ENCODE measurements at places on chromosomes 16 and 17.

DNA sequence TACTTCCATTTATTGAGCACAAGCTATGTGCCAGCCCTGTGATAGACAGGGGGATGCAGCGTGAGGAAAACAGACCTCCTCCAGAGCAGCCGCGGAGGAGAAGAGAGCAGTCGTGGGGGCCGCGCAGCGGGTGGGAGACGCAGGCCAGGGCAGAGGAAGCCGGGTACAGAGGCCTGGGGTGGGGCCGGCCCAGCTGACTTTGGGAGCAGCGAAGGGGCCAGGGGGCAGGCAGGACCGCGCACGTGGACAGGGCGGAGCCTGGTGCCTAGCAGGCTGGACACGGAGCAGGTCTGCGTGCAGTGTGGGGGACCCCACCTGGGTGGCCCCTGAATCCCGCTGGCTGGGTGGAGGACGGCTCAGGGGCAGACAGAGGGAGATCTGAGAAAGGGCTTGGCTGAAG, 46.2 kb downstream of the ZFPM1 start:
- DNase-seq: no peak

DNA sequence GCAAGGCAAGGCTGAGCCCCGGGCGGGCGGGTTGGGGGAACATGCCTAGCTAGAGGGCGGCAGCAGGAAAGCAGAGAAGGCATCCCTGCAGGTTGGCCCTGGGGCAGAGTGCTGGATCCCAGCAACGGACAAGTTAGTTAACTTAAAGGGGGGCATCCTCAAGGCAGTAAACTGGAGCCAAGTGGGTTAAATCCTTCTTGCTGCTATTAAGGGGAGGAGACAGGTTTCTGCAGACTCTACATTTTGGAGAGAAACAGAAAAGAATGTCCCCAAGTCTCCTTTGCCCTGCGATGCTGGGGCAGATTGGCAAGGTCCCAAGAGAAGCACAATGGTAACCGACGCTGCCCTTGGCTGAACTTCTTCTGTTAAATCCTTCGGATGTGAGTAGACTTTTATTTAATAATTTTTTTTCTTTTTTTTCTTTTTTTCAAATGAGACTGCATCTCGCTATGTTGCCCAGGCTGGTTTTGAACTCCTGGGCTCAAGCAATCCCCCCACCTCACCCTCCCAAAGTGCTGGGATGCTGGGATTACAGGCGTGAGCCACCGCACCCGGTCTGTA, 14.0 kb downstream of the ATP5PD start:
- no peak for DNase-seq

GRCh38 chr17:81898029-81898866, 3.8 kb upstream of the NPB start:
- DNase-seq: peak; percentile 78

GRCh38 chr16:81366316-81366932, 51.7 kb downstream of the GAN start:
- no peak for DNase-seq

DNA sequence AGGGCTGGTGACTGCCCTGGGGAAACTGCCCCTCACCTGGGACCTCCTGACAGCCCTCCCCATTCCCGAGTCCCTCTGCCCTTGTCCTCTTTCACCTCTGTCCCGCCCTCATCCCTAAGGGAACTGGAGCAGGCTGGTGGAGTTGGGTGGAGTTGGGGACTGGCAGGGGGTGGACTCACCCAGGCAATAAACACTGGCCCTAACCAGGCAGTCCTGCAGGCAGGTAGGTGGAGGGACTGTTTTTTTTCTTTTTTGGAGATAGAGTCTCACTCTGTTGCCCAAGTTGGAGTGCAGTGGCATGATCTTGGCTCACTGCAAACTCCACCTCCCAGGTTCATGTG, 11.7 kb downstream of the GCGR start:
- no peak for DNase-seq

GRCh38 chr16:56690420-56691122, 8.3 kb downstream of the MT1X start:
- no peak for DNase-seq

DNA sequence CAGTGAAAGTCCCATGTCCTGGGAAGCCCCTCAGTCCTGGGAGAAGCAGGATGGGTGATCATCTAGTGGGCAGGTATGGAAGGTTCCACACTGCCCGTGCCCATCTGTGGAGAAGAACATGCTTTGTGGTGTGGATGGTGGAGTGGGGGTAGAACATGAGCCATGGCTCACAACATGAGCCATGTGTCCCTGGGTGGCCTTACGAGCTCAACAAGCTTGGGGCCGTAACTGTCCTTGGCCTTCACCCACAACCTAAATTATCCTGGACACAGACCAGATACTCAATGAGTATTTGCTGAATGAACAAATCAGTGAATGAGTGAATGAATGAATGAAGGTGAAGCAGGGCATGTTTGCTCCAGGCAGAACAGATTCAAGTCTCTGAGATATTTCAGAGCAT, 13.5 kb downstream of the SOX8 start:
- no peak for DNase-seq

DNA sequence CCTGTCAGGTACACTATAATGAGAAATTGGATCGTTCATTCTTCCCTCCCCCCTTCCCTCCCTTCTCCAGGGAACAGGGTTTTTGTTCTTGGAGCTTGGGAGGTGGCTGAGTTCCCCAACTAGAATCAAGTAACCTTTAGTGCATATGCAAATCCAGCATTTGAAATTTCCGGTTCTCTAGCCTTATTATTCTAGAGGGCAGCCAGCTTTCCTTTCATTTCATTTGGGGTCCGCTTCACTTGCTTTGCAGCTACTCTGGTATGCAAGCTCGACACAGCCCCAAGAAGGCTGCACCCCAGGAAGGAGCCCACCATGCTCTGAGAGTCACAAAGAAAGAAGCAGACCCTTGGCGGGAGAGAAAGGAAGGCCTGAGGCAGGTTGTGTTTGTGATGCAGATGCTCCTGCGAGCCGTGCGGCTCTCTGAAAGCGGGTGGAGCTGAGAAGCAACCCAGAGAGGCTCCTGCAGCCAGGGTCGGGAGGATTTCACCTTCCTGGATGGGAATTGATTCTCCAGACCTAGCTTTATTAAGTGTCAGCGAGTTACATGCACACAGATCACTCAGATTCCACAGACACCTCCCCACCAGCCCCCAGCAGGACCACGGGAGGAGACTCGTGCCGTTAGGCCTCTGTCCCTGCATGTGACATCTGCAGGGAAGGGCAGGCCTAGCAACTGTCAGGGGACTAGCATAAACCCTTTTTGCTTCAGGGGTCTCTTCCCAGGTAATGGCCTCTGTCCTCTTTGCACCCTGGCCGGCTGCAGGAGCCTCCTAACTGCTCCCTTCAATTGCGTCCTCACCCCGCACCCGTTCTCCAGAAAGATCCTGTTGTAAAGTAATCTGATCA, 34.5 kb downstream of the PMM2 start:
- no peak for DNase-seq

DNA sequence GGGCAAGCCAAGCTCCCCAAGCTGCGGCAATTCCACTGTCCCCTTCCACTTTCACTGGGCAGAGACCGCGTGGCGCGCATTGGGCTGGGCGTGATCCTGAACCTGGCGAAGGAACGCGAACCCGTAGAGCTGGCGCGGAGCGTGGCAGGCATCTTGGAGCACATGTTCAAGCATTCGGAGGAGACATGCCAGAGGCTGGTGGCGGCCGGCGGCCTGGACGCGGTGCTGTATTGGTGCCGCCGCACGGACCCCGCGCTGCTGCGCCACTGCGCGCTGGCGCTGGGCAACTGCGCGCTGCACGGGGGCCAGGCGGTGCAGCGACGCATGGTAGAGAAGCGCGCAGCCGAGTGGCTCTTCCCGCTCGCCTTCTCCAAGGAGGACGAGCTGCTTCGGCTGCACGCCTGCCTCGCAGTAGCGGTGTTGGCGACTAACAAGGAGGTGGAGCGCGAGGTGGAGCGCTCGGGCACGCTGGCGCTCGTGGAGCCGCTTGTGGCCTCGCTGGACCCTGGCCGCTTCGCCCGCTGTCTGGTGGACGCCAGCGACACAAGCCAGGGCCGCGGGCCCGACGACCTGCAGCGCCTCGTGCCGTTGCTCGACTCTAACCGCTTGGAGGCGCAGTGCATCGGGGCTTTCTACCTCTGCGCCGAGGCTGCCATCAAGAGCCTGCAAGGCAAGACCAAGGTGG, 9.8 kb downstream of the SARM1 start:
- DNase-seq: no peak

GRCh38 chr16:89269805-89270665, 52.5 kb downstream of the ZNF778 start:
- DNase-seq: no peak

GRCh38 chr17:79802736-79803420, 6.0 kb upstream of the CBX8 start:
- no peak for DNase-seq

DNA sequence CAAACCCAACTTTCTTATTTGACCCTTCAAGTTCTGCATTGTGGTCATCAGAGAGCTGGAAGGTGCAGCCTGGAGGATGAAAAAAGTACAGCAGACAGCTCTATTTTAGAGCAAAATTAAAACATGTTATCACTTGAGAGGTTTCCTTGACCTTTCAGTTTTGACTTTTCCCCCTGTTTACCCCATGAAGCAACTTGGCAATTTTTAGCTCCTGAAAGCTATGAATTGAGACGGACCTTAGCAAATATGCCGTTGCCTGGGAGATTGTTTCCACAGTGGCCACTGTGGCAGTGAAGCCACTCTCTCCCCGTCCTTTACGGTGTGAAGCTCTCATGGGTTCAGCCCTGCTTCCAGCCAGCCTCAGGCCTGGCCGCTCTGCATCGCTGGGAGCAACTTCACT, 398.6 kb downstream of the CPPED1 start:
- DNase-seq: no peak

GRCh38 chr17:65005858-65006257, 50.7 kb downstream of the GNA13 start:
- DNase-seq: no peak

DNA sequence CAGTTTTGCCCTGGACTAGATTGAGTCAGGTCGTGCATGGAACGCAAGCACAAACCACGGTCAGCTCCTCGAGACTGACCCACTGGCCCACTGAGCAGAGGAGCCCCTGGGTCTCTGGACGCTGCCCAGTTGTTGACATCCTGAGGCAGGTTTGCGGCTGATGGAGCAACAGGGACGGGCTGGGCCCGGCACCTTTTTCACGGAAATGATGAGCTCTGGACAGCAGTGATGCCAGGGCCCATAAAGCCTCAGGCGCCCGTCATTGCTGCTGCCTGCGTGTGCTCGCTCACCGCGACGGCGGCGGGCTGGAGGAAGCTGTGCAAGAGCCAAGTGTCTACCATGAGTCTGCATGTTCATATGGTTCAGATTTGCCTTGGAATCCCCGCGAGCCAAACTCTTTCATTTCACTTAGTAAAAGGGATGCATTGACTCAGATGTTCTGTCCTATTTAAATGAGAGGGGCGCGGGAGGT, 30.8 kb upstream of the CRISPLD2 start:
- no peak for DNase-seq

GRCh38 chr17:82108496-82108945, 10.5 kb upstream of the FASN start:
- DNase-seq: no peak

- no peak for DNase-seq
Measured at GRCh38 chr16:66115373-66115772, 251.1 kb upstream of the CDH5 start.

All from PC-9 (cell line).